Glutamatergic neuron (in vitro differentiated cells): ENCODE measurements at places on chromosomes 16 and 17. TPM values are rescaled to one million over a fixed set of nuclear protein-coding genes. Genes with fewer than 3 reads are reported as not detected.
A peak's percentile ranks its signal among the peaks of the same experiment; 100 is the strongest.

MYH1 gene
- total RNA-seq, result not detected

ZG16 gene
- total RNA-seq, result not detected

COX6A2 gene
- total RNA-seq, result not detected

FBXL20 gene
- total RNA-seq, result 31.0 TPM

SHISA9 gene
- total RNA-seq, result 96.6 TPM

IL17C gene
- not detected for total RNA-seq

CCDC144A gene
- 1.2 TPM for total RNA-seq

CAMKK1 gene
- total RNA-seq, result 41.3 TPM

ABCC1 gene
- total RNA-seq, result 29.9 TPM

BCL6B gene
- total RNA-seq, result not detected

HNF1B gene
- total RNA-seq, result not detected

IGF2BP1 gene
- total RNA-seq, result 260 TPM

KREMEN2 gene
- 12.8 TPM for total RNA-seq

- no peaks in the 10 kb centered on the region for H3K27me3 ChIP-seq
- peak; percentile 91 for DNase-seq
- H3K4me1 ChIP-seq, result no peaks in the 10 kb centered on the region
- H3K27ac ChIP-seq, result no peak overlapping the region
- H3K4me3 ChIP-seq, result no peak overlapping the region
These were observed 38.6 kb upstream of the FA2H start for GRCh38 chr16:74813109-74813641.

DNA sequence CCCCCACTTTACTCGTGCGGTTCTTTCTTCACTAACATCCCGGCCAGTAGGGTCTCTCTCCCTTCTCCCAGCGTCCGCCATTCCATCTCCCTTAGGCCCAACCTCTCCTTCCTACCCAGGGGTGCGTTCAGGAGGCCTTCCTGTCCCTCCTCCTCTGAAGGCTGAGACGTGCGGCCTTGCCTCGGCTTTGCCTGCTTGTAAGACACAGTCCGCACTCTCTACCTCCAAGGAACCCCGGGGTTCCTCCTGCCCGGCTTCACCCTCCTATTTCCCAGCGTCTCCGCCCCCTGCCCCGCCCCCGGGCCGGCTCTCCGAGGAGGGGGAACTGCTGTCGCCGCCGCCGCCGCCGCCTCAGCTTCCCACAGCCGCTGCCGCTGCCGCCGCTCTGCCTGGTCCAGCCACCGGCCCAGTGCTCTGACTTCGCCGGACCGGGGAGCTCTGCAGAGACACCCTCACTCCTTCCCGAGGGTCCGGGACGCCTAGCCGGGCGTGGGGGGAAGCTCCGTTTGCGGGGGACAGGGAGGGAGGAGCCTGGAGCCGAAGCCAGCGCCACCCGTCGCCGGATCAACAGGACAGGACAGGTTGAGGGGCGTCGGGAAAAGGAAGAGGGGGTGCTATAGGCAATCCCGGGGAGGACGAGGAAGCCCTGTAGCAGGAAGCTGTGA is 1.2 kb upstream of the FGF11 start:
- H3K4me3 ChIP-seq, result peak overlapping the region; percentile 86
- DNase-seq, result peak; percentile 57
- H3K27ac ChIP-seq, result peak overlapping the region; percentile 38

DNA sequence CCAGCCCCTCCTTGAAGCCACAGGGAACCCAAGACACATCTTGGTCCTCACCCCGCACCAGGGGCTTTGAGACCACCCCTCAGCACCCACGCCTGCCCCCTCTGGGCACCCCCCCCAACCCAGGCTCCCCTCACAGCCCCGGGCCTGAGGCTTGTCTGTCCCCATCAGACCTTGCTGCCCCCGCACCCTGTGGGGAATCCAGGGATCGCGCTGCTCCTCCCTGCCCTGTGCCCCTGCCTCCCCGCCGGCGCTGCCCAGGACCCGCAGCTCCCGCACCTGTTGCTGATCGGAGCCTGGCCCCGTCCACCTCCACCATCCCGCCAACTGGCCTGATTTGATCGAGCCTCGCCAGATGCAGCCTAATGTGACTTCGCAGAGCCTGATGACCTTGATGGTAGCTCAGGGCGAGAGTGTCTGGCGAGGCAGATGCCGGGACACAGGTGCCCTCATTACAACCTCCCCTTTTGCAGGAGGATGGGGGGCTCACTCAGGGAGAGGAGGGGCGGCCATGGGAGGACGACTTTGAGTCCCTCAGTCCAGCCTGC is 29.0 kb downstream of the SLC25A10 start:
- DNase-seq, result no peak
- no peaks in the 10 kb centered on the region for H3K36me3 ChIP-seq
- H3K27me3 ChIP-seq, result peaks cover 8% of the 10 kb centered on the region
- H3K27ac ChIP-seq, result no peak overlapping the region

- H3K4me3 ChIP-seq, result no peak overlapping the region
- DNase-seq, result no peak
- no peaks in the 10 kb centered on the region for H3K27me3 ChIP-seq
- no peaks in the 10 kb centered on the region for H3K4me1 ChIP-seq
- peaks cover 8% of the 10 kb centered on the region for H3K36me3 ChIP-seq
These were observed 142.8 kb downstream of the AXIN2 start for GRCh38 chr17:65418622-65419021.

- DNase-seq, result no peak
- H3K36me3 ChIP-seq, result peaks cover 15% of the 10 kb centered on the region
- H3K27me3 ChIP-seq, result no peaks in the 10 kb centered on the region
- no peak overlapping the region for H3K4me3 ChIP-seq
These were observed 258.2 kb upstream of the PMFBP1 start for GRCh38 chr16:72430121-72430520.

- H3K36me3 ChIP-seq, result no peaks in the 10 kb centered on the region
- peak overlapping the region; percentile 99 for H3K27ac ChIP-seq
- H3K4me1 ChIP-seq, result peaks cover 42% of the 10 kb centered on the region
- H3K27me3 ChIP-seq, result no peaks in the 10 kb centered on the region
These were observed 270.1 kb upstream of the TBX2 start for GRCh38 chr17:61129267-61130254.

DNA sequence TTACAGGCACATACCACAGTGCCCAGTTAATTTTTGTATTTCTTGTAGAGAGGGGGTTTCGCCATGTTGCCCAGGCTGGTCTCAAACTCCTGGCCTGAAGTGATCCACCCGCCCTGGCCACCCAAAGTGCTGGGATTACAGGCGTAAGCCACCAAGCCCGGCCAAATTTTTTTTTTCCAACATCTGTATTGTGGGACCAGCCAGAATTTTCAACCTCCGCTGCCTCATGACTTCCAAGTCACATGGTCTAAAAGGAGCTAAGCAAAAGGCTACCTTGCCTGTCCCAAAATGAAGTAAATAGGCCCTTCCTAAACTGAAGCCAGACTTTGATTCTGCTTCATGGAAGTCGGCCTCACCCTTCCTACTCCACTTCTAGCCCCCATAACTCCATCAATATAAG is 4.2 kb upstream of the SPAG7 start:
- no peak for DNase-seq
- no peak overlapping the region for H3K27ac ChIP-seq
- H3K36me3 ChIP-seq, result peaks cover 5% of the 10 kb centered on the region

- no peak overlapping the region for H3K27ac ChIP-seq
- peaks cover 4% of the 10 kb centered on the region for H3K27me3 ChIP-seq
- no peak for DNase-seq
- H3K36me3 ChIP-seq, result no peaks in the 10 kb centered on the region
- H3K4me1 ChIP-seq, result no peaks in the 10 kb centered on the region
- H3K4me3 ChIP-seq, result no peak overlapping the region
These were observed 358.8 kb upstream of the CCL2 start for GRCh38 chr17:33896263-33896662.

- H3K4me1 ChIP-seq, result peaks cover 3% of the 10 kb centered on the region
- H3K36me3 ChIP-seq, result peaks cover 8% of the 10 kb centered on the region
- no peak overlapping the region for H3K27ac ChIP-seq
- H3K27me3 ChIP-seq, result peaks cover 2% of the 10 kb centered on the region
These were observed 66.9 kb downstream of the RNF213 start for GRCh38 chr17:80327518-80327917.

GRCh38 chr16:1036726-1037393 is 35.7 kb upstream of the SSTR5 start:
- no peak overlapping the region for H3K27ac ChIP-seq
- peaks cover 2% of the 10 kb centered on the region for H3K36me3 ChIP-seq
- H3K4me1 ChIP-seq, result no peaks in the 10 kb centered on the region
- no peak overlapping the region for H3K4me3 ChIP-seq

DNA sequence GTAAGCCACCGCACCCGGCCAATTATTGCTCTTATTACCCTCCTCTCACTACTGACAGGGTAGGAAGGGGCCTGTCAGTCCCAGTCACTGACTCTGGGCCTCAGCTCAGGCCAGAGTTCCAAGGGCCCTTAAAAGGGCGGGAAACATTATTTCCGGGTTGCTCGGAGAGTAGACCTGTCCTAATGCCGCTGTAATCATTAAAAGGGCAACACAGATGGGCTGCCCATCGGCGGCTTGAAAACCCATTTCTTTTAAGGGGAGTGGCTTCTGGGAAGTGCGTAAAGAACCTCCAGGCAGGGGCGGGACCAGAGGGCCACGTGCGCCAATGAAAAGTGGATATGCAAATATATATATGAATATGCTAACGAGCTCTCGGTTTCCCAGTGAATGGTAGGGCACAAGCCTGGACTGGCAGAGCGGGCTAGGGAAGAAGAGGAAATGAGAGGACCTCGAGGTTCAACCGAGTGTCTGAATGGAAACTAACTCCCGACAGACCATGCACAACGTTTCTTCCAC is 26.6 kb downstream of the PIPOX start:
- H3K27ac ChIP-seq, result no peak overlapping the region
- peaks cover 13% of the 10 kb centered on the region for H3K27me3 ChIP-seq
- DNase-seq, result no peak

DNA sequence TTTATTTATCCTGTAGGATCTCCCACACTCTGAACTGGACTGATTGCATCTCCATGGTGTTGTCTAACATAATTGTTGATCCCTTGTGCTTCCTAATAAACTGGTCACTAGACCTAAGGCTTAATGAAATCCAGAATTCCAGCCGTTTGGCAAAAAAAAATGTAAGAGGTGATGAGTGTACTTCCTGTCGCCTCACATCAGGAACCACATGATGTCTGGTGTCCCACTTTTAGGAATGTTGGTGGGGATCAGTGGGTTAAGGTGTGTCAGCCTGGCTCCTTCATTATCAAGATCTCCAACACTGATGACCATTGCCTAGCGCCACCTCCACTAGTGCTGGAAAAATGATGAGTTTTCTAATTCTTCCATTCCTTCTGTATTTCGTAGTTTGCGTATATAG is 18.6 kb upstream of the LONP2 start:
- H3K27me3 ChIP-seq, result no peaks in the 10 kb centered on the region
- no peak overlapping the region for H3K4me3 ChIP-seq
- no peak for DNase-seq
- H3K36me3 ChIP-seq, result peaks cover 5% of the 10 kb centered on the region

DNA sequence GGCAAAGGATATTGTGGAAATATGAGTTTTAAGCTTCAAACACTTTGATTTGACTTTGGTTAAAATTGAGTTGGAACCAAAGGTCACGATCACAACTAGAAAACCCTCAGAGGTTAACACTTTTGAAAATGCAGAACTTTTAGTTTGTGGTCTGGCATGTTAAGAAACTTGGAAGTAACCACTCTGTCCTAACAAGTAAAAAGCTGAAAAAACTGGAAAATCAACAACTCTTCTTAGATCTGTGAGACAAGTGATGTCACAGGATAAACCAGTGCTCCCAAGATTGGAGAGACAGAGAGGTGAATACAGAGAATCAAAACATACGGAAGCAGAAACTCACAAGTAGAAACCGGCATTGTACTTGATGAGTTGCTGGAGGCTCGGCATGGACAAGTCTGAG is 17.4 kb downstream of the MFSD6L start:
- no peak for DNase-seq
- H3K4me3 ChIP-seq, result no peak overlapping the region
- H3K27ac ChIP-seq, result no peak overlapping the region
- no peaks in the 10 kb centered on the region for H3K36me3 ChIP-seq
- no peaks in the 10 kb centered on the region for H3K27me3 ChIP-seq

DNA sequence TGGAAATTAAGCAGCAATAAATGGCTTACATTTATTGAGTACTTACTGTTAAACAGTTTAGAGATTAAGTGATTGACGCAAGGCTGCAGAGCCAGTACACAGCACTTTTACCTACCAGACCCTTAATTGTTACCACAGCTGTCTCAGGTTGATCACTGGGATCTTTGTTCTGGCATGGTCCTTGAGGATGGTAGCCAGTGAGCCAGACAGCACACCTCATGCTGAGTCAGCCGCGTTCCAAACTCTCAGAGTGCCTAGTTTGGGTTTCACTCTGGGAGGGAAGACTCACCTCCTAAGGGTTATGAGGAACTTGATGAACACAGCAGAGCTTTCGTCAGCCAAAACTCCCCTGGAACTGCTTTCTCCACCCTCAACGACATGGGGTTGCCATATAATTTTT is 20.4 kb downstream of the CDH3 start:
- no peaks in the 10 kb centered on the region for H3K4me1 ChIP-seq
- H3K27me3 ChIP-seq, result no peaks in the 10 kb centered on the region
- no peak overlapping the region for H3K27ac ChIP-seq
- H3K4me3 ChIP-seq, result no peak overlapping the region
- H3K36me3 ChIP-seq, result no peaks in the 10 kb centered on the region

GRCh38 chr17:20613248-20613647 is 33.7 kb downstream of the CDRT15L2 start:
- DNase-seq, result no peak
- no peak overlapping the region for H3K27ac ChIP-seq
- no peak overlapping the region for H3K4me3 ChIP-seq

- H3K27ac ChIP-seq, result no peak overlapping the region
- no peak overlapping the region for H3K4me3 ChIP-seq
- H3K36me3 ChIP-seq, result no peaks in the 10 kb centered on the region
- peaks cover 11% of the 10 kb centered on the region for H3K27me3 ChIP-seq
- no peak for DNase-seq
- H3K4me1 ChIP-seq, result peaks cover 41% of the 10 kb centered on the region
These were observed 64.7 kb downstream of the KLHDC4 start for GRCh38 chr16:87701078-87701460.
